ENCODE measurements at places on chromosomes 2 and 18. TPM values are rescaled to one million over a fixed set of nuclear protein-coding genes. Genes with fewer than 3 reads are reported as not detected.

The FZD7 gene
- 17.4 TPM for total RNA-seq

The GALNT13 gene
- not detected for total RNA-seq

The PTGR3 gene
- 16.1 TPM for total RNA-seq

The MOGAT1 gene
- not detected for total RNA-seq

The CCDC68 gene
- 1.1 TPM for total RNA-seq

The APLF gene
- 0.05 TPM for total RNA-seq

The LYPD1 gene
- not detected for total RNA-seq

The MFF gene
- total RNA-seq: 58.2 TPM

The SCYGR3 gene
- total RNA-seq: not detected

The SOCS6 gene
- total RNA-seq: 21.1 TPM

The NEDD4L gene
- 83.9 TPM for total RNA-seq

The IWS1 gene
- 34.8 TPM for total RNA-seq

The CYP27A1 gene
- 2.4 TPM for total RNA-seq

The C2orf92 gene
- 2.2 TPM for total RNA-seq

The SLC8A1 gene
- total RNA-seq: 0.10 TPM

The BOLL gene
- not detected for total RNA-seq

The ALPG gene
- total RNA-seq: not detected

The MLPH gene
- total RNA-seq: 67.8 TPM

The GKN1 gene
- not detected for total RNA-seq

The LDAH gene
- 7.4 TPM for total RNA-seq

The HNMT gene
- 18.8 TPM for total RNA-seq

The CREG2 gene
- not detected for total RNA-seq

The DES gene
- 0.63 TPM for total RNA-seq

The EPHA4 gene
- 0.41 TPM for total RNA-seq

The DLX1 gene
- 0.18 TPM for total RNA-seq

The PLA2R1 gene
- 9.3 TPM for total RNA-seq

The SPDYA gene
- 0.46 TPM for total RNA-seq

The TCF7L1 gene
- not detected for total RNA-seq

The SLC11A1 gene
- 0.33 TPM for total RNA-seq

The MEP1B gene
- total RNA-seq: not detected

The EIF2AK2 gene
- total RNA-seq: 11.7 TPM

The SH2D6 gene
- total RNA-seq: 0.08 TPM

The PTPRM gene
- 2.5 TPM for total RNA-seq

The HOXD1 gene
- total RNA-seq: not detected

The RGPD3 gene
- 0.03 TPM for total RNA-seq

The NEU4 gene
- total RNA-seq: 1.1 TPM

The ARHGAP25 gene
- total RNA-seq: not detected

The SLC9A4 gene
- not detected for total RNA-seq

The POU3F3 gene
- not detected for total RNA-seq

The HOXD9 gene
- total RNA-seq: not detected

The FKBP1B gene
- not detected for total RNA-seq

The TACR1 gene
- not detected for total RNA-seq

The UGT1A4 gene
- 3.9 TPM for total RNA-seq

The GALR1 gene
- not detected for total RNA-seq

The PJVK gene
- 0.23 TPM for total RNA-seq

The TBC1D8 gene
- total RNA-seq: 30.3 TPM

The EVX2 gene
- not detected for total RNA-seq

The PNKD gene
- total RNA-seq: 77.2 TPM

The UGT1A8 gene
- total RNA-seq: 43.6 TPM

The SCLY gene
- total RNA-seq: 41.6 TPM

The RUFY4 gene
- total RNA-seq: not detected

The CFC1 gene
- not detected for total RNA-seq

The MTCL1 gene
- 22.2 TPM for total RNA-seq

The SCN2A gene
- not detected for total RNA-seq

The CRYGD gene
- total RNA-seq: not detected

The FAM237A gene
- not detected for total RNA-seq

The LAMA1 gene
- total RNA-seq: not detected

The MTLN gene
- total RNA-seq: 130 TPM

Data from HT-29 (cell line).